ENCODE measurements at places on chromosomes 11 and 22. TPM values are rescaled to one million over a fixed set of nuclear protein-coding genes. Genes with fewer than 3 reads are reported as not detected.

GRCh38 chr11:68584097-68584496, 100.2 kb upstream of the GAL start:
- DNase-seq = peak; percentile 20

GRCh38 chr22:39785232-39785631, 108.3 kb downstream of the ENTHD1 start:
- DNase-seq = no peak

DNA sequence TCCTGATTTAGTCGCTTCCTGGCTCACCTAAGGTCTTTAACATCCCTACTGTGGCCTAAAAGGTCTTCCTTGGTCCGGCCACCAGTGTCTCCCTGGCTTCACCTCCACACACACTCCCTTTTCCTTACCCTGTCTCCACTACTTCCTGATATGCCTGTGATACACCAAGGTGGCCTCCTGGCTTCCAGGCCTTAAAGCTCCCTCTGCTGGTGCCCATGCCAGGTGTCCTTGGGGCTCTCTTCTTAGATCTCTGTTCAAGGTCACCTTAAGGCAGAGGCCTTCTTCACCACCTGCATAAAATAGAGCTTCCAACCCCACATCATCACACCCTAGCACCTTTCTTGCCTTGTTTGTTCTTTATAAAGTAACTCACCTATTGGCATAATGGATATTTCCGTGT, 787.7 kb downstream of the NTM start:
- DNase-seq = no peak

GRCh38 chr11:19368726-19369375, 128.1 kb upstream of the E2F8 start:
- no peak for DNase-seq

Gene TSG101
- total RNA-seq = 57.6 TPM

DNA sequence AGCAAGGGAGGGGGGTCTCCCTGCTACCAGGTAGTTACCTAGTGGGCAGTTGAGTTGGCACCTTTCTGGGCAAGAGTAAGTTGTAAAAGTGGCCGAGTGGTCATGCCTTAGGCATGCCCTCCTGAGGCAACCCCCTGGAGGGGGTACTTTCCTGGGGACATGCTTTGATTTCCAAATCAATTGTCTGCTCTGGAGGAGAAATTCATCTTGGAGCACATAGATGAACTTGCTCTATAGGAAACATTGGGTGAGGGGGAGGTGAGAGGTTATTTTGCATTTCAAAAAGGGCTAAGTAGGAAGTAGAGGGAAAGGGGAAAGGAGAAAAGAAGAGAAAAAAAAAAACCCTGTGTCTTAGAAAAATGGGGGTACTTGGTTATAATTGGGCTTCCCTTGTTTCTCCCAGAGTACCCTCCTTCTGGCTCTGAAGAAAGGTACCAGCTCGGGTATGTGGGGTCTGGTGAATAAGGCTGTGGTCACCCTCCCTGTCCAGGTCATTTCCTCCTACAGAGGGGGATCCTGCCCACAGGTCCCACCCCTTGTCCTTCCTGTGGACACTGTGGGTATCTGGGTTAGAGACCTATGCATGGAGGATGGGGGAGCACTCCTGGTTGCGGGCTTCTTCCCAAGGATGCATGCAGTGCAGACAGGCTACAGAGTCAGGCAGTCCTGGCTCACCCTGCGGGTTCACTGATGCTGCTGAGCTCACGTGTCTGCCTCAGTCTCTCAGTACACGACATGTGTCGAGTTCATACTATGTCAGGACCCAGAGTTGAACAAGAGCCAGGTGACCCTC, 193.5 kb downstream of the MYO18B start:
- no peak for DNase-seq

Gene PRR33
- total RNA-seq = not detected

Gene SLC37A4
- total RNA-seq = 16.2 TPM
